Fibroblast of the aortic adventitia (primary cell): ENCODE measurements at places on chromosomes 5 and 9.

DNA sequence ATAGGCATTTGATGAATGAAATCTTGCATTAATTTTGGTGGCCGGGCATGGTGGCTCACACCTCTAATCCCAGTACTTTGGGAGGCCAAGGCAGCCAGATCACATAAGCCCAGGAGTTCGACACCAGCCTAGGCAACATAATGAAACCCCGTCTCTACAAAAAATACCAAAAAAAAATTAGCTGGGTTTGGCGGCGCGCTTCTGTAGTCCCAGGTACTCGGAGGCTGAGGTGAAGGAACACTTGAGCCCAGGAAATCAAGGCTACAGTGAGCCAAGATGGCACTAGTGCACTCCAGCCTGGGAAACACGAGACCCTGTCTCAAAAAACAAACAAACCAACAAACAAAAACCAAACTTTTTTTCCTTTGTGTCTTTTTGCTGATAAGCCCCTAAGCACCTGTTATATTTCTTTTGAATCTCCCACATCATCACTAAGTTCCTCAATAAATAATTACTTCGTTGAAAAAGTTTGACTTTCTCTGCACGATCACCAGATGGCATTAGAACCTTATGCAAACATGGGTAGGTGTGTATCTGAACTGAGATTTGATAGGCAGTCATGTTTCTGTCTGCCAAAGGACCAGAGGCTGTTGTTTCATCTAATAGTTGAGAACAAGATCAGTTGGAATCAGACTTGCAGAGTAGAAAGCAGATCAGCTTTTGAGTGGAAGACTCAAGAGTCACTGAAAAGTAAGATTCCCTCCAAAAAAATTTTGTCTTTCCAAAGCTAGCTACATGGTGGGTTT lies 5.5 kb upstream of the MATR3 start:
- DNase-seq: no peak

GRCh38 chr5:145806923-145807322 lies 28.2 kb downstream of the PRELID2 start:
- DNase-seq: no peak

DNA sequence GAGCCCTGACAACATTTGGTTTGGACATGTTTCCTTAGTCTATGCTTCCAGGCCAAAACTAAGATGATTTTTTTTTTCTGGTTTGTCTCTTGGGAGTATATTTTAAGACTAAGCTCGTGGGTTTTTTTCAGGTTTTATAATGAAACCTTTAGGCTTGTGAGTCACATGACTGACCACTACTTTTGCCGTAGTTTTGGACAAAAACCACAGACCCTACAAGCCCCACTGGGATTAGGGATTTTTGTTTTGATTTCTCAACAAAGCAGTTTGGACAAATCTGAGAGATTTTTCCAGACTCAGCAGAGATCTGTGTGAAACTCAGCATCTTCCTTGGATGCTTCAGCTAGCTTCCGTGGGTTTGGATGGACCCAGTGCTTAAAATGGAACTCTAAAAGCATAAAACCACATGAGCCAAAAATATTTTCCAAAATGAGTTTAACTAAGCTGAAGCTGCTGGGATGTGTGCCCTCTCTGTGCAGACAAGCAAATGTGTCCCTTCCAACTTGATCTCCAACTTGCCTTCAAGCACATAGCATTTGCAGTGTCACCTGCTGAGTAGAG lies 70.3 kb upstream of the SMIM15 start:
- peak; percentile 73 for DNase-seq

DNA sequence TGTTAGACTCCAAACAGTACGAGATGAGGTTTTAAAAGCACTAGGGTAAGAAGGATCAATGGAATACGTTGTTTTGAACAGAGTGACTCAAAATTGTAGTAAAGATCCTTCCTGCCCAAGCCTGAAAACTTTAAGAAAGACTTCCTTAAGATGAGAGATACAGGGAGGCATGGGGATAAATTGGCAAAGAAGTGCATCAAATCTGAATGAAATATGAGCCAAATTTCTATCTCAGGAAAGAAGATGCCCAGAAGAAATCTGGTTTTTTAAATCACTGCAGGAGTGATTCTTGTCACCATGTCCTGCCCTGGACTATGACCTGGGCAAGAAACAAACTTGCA lies 14.9 kb downstream of the FCN2 start:
- no peak for DNase-seq

- DNase-seq: no peak
Observed at GRCh38 chr5:113042491-113043243, 66.1 kb downstream of the DCP2 start.

DNA sequence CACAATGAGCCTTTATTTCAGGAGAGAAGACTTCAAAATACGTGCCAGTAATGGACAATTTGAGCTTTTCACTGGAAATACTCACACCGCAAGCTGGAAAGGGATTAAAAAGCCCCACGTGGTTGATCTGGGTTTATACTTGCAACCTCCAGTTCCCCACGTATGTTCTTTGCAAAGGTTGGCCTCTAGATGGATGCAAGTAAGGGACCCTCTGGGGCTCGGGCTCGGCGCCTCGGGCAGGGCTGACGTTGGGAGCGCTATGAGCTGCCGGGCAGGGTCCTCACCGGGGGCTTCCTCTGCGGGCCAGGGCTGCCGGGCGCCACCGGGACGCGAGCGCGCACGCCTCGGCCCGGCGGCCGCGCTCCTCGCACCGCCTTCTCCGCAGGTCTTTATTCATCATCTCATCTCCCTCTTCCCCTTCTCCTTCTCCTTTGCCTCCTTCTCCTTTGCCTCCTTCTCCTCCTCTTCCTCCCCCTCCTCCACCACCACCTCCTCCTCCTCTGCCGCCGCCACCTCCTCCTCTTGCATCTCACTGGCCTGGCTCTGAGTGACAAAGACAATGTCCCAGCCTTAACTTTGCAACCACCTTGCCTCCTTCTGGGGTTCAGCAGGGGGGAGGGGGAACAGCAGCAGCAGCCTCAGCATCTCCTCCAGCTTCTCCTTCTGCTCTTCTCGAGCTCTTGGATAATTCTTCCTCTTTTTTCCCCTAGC lies 701 bp upstream of the ZNF462 start:
- DNase-seq: peak; percentile 46

DNA sequence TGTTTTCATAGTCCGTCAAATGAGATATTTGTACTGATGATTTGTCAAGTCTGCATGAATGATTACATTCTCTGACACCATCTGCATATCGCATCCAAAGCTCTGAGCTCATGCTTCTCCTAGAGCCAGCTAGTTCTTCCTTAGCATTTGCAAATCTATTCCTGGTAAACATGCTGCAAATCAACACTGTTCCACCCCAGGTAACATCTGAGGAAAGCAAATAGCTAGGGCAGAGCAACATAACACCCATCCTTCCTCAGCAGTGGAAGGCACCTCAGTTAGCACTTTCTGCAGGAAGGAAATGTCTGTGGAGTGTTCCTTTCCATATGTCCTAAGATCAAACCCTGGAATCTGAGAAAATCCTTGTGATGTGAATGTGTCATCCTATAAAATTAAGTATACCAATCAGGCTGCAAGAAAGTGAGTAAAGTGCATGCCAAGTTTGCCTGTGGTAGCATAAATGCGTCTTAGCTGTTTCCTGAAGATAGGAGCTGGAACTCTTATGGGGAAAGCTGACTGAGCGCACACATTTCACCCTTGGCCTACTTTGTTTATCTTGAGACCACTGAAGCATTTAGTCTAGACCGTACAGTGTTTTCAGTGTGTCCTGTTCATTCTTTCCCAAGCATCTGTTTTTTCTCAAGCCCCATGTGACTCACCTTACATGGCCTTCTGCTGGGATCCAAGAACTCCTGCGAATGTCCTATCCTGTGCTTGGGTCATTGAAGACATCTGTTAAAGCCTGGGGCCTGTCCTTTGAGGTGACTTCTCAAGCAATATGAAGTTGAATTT lies 50.9 kb upstream of the STARD4 start:
- DNase-seq: peak; percentile 74

DNA sequence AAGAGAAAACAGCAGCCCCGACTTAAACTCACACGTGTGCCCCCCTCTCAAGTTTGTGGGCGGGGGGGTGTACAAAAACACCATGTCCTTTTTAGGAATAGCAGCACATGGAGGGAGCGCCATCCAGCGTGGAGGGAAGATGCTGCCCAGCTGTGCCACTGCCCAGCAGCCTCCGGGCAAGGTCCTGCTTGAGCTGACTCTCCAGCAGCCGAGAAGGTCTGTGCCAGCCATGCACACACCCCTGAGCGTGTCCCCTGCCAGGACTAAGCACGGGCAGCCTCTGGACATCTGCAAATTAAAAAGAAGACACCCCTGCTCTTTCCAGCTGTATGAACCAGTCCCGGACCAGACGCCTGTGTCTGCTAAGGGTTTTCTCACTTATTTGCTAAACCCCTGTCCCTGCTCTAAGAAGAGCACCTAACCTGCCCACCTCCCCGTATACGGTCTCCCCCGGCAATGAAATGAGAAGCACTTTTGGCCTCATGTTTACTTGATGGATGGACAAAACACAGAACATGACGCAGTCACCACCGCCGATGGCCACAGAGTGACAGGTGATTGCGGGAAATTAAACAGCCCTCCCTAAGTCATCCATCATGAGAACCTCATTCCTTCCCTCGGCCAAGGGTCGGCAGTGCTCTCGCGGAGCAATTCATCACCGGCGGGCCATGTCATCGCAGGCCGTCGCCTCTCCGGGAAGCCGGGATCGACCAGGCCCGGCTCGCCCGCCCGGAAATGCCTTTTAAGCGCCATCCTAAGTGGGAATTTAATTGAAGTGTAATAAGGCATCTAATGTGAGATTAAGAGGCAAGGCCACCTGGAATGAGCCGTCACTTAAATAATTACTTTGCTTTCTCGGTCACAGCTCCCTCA lies 96.9 kb downstream of the OLFM1 start:
- DNase-seq: no peak

DNA sequence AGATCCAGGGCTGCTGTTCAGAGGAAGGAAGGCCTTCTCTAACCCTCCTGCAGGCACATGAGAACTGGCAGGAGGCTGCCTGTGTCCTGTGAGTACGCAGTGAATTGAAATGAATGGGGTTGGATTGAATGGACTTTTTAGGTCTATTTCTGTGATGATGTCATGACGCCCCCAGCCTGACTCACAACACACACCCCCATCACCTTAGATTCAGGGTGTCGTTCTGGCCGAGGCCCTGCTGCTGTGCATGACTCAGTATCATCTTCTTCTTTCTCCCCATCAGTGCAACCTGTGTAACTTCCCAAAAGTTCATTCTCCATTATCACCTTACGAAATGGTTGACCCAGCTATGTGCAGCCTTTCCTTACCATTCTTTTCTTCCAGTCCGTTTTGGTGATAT lies 5.4 kb downstream of the PCAT7 start:
- DNase-seq: no peak

- DNase-seq: peak; percentile 6
Observed at GRCh38 chr5:59496524-59497134, 396.9 kb downstream of the PDE4D start.

DNA sequence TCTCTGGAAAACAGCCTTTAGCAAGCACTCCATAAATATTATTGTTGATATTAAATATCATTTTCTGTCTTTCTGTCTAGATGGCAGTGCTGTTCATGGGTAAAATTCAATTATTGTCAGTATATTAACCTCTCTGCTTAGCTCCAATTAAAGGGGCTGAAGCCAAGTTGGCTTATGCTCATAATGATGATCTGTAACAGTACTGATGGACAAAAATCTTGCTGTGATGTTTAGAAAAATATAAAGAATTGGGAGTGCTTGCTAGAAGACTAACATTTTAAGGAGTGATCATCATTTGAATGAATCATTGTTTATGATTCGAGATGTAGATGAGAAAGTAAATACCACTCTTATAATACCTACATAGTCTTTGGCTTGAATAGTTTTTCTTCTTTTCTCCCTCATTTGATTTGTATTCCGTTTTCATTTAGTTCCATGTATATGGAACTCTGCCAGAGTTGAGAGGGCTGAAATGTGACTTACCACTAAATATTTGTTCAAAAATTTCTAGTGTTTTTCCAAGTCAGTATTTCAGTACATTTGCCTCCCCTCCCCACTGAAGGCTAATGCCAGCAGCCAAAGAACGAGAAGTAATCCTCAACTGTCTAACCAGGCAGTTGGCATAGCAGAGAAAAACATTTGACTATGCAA lies 538.3 kb downstream of the CSNK1G3 start:
- DNase-seq: no peak

GRCh38 chr9:7320139-7320538 lies 479.4 kb downstream of the DMAC1 start:
- peak; percentile 69 for DNase-seq

DNA sequence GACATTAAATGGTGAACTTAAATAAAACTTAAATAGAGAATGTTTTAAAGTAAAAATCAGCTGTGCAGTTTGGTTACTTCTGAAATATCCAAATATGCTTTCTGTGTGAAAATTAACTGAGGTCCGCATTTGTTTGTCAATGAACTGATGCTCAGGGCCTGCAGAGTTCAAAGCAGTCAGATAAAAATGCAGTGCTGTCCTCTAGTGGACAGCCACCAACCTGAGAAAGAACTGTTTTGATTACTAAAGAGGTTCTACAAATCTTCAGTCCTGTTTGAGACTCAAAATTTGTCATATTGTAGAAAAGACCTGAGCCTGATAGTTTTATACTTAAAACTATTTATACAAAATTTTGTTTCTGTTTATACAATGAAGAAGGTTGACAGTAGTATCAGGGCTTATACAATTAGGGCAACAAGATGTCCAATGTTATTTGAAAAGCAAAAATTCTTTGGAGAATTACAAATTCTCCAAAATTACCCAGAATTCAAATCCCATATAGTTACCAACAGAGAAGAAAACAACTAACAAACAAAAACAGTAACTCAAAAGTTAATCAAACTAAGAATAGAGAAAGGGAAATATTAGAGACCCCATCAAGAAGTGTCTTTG lies 232.3 kb upstream of the TBCA start:
- peak; percentile 54 for DNase-seq

DNA sequence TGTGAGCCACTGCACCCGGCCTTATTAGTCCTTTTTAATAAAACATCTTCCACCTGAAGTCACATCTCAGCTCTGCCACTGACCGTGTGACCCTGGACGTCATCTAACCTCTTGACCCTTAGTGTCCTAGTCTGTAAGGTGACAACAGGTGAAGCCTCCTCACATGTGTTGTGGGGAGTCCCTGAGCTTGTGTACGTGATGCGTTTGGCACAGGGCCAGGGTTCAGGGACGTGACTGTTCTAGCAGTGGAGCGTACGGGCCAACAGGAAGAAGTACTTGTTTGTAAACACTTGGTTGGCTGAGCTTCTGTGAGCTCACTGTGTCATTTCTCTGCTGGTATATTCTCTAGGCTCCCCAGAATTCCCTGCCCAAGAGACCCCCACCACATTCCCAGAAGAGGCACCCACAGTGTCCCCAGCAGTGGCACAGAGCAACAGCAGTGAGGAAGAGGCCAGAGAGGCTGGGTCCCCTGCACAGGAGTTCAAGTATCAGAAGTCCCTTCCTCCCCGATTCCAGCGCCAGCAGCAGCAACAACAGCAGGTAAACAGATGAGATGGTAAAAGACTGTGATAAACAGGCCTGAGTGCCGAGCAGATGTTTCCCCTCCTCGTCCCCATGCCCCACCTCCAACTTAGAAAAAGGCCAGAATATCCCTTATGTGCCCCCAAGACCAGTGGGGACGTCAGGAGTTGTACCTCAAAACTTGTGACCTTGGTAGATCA lies 35.3 kb upstream of the POMT1 start:
- DNase-seq: no peak

DNA sequence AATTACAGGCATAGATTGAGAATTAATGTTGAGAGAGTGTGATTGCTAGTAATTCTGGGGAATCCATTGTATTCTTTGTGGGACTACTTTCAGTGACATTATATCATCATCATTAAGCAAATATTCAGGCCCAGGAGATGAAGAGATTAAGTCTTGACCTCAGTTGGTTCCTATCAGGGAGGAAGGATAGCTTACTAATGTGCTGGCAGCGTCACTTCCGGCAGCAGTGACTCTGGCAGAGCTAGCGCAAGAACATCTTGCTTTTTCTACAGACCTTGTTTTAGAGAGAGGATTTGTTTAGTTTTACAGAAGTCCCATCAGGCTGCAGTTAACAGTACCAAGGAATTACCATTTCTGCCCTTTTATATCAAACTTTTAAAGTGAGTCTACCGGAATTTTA lies 20.3 kb downstream of the OSTF1 start:
- DNase-seq: peak; percentile 61
